ENCODE measurements at places on chromosomes 6 and 20. TPM values are rescaled to one million over a fixed set of nuclear protein-coding genes. Genes with fewer than 3 reads are reported as not detected.

Gene SLC17A4
- not detected for total RNA-seq

Gene OPRM1
- not detected for total RNA-seq

DNA sequence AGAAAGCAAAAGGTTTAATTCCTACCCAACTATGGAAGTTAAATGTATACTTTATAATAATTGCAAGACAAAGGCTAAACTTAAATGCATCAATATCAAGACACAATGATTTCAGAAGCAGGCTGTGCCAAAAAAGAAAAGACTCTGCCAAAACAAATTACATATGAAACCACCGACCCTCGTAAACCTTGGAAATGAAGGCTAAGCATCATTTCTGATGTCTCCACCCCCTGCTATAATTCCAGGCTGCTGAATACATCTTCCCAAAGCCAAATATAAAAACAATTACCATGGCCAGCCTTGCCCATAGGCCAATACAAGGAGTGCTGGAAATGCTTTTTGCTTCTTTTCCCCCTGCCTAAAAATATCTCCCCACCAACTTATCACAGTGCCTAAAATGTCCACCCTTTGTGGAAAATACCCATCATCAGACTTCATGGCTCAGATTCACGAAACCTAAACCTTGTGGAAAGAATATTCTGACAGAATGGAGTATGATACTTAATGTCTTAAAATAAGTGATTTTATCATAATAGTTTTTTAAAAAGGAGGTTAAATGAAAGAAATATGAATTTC lies 37.4 kb downstream of the RCAN2 start:
- no peak overlapping the region for H3K4me3 ChIP-seq
- no peak for DNase-seq
- H3K4me1 ChIP-seq: peaks cover 3% of the 10 kb centered on the region
- peaks cover 4% of the 10 kb centered on the region for H3K36me3 ChIP-seq

DNA sequence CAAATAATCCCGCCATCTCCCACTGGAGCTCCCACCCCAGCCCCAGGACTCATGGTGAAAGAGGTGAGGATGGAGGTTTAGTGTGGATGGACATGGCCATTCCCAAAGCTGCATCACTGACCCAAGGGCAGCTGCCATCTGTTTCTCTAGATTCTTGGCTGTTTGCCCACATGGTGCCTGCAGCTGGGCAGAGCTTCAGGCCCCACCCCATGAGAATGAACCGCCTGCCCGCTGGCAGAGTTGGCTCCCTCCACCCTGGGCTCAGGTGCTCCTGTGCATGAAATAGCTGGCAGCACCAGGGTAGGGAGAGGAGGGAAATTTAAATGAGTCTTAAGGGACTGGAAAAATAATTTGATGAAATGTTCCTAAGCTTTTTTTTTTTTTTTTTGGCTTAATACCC lies 17.4 kb downstream of the SCML4 start:
- no peak for DNase-seq
- H3K27ac ChIP-seq: no peak overlapping the region
- H3K4me3 ChIP-seq: no peak overlapping the region
- no peaks in the 10 kb centered on the region for H3K27me3 ChIP-seq
- H3K36me3 ChIP-seq: no peaks in the 10 kb centered on the region

GRCh38 chr6:13769655-13770053 lies 44.7 kb downstream of the MCUR1 start:
- no peak overlapping the region for H3K27ac ChIP-seq
- no peaks in the 10 kb centered on the region for H3K36me3 ChIP-seq
- H3K4me3 ChIP-seq: no peak overlapping the region
- no peaks in the 10 kb centered on the region for H3K4me1 ChIP-seq
- no peak for DNase-seq

GRCh38 chr20:10954908-10955580 lies 281.2 kb upstream of the JAG1 start:
- DNase-seq: no peak
- no peaks in the 10 kb centered on the region for H3K27me3 ChIP-seq
- no peak overlapping the region for H3K27ac ChIP-seq
- H3K4me1 ChIP-seq: peaks cover 6% of the 10 kb centered on the region

DNA sequence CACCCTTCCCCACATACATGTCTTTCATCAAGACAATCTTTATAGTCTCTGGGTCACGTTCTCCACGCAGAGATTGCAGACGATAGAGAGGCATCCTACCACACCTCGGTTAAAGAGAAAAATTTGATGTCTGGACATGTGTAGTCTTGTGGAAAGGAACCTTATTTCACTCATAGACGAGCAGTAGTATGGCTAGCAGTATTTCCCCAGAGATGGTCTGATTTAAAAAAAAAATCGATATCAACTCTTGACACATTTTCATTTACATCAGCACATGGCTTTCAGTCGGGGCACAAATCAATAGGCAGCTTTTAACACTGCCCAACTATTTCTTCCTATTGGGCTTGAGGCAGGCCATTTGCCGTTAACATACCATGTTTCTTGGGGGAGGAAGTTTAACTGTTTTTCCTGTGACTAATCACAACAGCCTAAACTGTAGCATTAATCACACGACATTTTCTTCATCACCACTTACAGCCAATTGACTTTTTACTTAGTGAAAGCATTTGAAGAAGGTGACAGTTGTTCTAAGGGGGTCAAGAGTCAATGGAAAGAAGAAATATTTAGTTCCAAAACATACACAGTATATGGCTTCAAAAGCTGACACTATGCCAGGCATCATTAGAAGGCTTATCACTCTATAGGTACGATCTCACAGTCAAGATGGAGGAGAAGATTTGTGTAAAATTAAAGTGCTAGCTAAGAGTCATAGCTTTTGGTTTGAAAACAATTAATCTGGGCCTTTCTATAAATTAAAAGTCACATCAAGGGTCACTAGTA lies 129.5 kb upstream of the HDAC2 start:
- H3K36me3 ChIP-seq: no peaks in the 10 kb centered on the region
- no peaks in the 10 kb centered on the region for H3K4me1 ChIP-seq
- H3K4me3 ChIP-seq: no peak overlapping the region
- no peaks in the 10 kb centered on the region for H3K27me3 ChIP-seq
- no peak for DNase-seq

Data from ascending aorta (tissue), 2 donors.